ENCODE measurements at places on chromosomes 2 and 18. TPM values are rescaled to one million over a fixed set of nuclear protein-coding genes. Genes with fewer than 3 reads are reported as not detected.

GRCh38 chr18:13481820-13482617, 244.3 kb downstream of the FAM210A start:
- DNase-seq, result no peak

- DNase-seq, result no peak
Measured at GRCh38 chr2:220857368-220857767, 714.7 kb downstream of the EPHA4 start.

DNA sequence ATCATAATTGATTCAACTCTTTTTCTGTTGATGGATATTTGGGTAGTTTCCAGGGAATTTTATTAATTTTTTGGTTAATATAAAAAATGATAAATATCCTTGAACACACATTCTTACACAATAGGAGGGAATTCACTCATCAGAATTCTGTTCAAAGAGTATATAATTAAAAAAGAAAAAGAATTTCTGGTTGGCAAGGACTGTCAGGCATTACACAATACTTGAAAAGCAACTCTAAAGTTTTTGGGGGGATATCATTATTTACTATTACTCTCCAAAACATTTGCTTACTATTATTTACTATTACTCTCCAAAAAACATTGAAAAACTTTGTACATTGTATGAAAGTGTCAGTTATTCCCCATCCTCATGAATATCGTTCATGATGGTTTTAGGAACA, 38.0 kb downstream of the G6PC2 start:
- no peak for DNase-seq

DNA sequence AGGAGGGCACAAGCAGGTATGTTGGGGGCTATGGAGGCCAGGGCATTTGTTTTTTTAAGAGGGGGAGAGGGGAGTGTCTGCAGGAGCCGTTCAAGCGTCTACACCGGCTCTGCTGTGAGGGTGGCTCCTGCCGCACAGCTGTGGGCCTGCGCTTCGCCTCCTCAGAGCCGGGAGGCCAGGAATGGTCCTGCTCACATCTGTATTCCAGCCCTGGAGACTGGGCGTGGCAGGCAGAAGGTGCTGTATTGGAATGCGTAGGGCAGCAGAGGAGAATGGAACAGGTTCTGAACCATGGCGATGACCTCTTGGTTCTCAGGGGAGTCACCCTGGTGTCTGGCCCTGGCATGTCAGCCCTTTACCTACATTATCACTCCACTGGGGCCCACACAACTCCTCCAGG, 26.8 kb upstream of the INHBB start:
- DNase-seq, result no peak

DNA sequence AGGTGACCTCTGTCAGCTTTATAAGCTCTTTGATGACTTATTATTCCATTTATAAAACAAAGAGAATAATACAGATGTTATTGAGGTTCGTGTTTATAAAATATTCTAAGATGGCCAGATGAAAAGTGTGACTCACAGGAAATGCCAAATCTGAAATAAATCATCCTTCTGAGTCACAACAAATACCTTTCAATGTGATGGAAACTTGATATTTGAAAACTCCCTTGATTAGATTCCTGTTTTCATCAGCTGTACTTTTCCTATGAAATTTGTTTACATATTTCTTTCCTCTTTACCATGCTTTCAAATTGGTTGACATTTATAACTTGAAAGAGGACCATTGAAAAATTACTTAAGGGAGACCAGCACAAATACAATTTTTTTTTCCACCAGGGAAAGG, 30.6 kb upstream of the PPP1R1C start:
- DNase-seq, result no peak

CNTNAP5 gene
- polyA plus RNA-seq, result not detected

SERTAD2 gene
- polyA plus RNA-seq, result 23.0 TPM

RAB6C gene
- polyA plus RNA-seq, result 0.64 TPM

GREB1L gene
- 2.3 TPM for polyA plus RNA-seq

ALPP gene
- not detected for polyA plus RNA-seq

CERS6 gene
- polyA plus RNA-seq, result 55.1 TPM

DTNA gene
- 20.2 TPM for polyA plus RNA-seq

RAB17 gene
- polyA plus RNA-seq, result 14.9 TPM

KCNK3 gene
- 1.2 TPM for polyA plus RNA-seq

PLEKHH2 gene
- 20.1 TPM for polyA plus RNA-seq

CAPN14 gene
- polyA plus RNA-seq, result 0.07 TPM
